ENCODE measurements at places on chromosomes 7 and 10.

- DNase-seq: no peak
Measured at GRCh38 chr7:87918740-87919139, 15.3 kb upstream of the ADAM22 start.

DNA sequence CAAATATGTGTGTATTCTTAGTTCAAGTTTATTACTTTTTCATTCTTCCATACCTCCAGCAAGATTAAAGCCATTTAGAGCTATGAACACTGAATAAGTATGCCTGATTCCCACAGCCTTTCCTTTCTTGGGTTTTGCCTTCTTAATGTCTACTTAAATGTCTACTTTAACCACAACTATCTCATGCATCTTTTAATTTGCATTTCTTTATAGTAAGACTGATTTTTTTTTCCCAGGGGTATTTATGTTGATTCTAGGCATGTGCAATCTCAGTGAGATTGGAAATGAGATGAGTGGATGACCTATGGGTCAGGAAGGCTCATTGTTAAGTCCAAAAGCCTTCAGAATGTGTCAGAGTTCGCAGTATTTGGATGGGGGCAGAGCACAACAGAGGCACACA is 3.6 kb downstream of the PCBD1 start:
- DNase-seq: no peak

- no peak for DNase-seq
Measured at GRCh38 chr7:120060281-120060680, 212.7 kb upstream of the KCND2 start.

DNA sequence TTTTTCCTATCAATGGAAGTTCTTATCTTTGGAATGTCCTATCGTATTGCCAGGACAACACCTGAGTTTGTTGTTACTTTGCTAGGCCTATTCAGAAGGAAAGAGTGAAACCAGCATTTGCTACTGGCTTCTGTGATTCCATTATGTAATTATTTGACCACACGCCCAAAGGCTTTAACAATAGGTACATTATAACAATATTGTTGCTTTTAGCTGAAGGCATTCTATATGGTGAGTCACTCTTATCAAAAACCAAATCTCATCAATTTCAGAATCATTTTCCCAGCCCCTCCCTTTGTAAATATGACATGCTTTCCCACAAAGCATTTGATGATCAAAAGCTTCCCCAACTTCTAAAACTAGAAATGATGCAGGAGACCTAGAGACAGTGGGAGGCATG is 294.4 kb upstream of the NEBL start:
- DNase-seq: no peak

DNA sequence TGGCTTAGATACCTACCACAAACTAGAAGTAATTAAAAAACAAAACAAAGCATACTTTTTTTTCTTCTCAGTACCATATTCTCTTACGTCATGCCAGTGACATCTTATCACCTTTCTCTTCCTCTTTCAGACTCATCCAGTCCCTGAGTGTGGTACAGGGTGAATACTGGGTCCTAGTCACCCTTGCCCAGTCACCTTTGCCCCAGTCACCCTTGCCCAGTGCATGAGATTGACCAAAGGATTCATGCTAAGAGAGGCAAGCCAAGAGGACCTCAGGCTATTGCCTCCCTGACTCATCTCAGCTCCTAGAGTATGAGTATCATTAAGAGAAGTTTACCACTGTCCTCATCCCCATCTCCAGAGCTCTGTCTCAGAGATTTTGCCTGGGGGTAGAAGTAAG is 10.0 kb upstream of the TSPAN12 start:
- DNase-seq: no peak

DNA sequence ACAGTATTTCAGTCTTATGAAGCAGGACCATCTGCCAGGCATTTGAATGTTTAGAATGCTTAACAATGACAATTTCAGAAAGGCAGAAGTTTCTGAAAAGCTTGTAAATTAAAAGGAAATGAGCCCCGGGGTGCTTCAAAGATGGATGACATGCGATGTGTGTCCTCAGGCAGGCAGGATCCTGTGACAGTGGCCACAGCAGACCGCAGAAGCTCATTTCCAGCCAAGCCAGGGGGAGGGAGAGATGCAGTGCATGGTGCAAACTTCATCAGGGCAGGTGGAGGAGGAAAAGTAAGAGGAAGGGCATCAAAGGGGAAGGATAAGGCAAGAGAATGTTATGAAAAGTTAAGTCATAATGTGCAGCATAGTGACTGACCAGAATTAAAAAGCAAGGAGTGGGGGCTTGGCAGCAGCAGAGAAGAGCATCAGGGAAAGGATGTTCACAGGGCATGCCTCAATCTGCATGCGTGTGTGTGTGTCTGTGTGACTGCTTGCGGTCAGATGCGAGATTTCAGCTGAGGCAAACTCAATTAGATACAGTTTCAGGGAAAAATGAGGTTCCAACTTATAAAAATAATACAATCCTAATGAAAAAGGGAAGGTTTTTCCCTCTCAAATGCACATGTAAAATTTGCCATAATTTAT is 173.7 kb downstream of the COBL start:
- DNase-seq: no peak

GRCh38 chr7:85018498-85018897 is 168.4 kb downstream of the SEMA3D start:
- DNase-seq: no peak

- no peak for DNase-seq
Measured at GRCh38 chr10:43680035-43680434, 31.4 kb upstream of the ZNF32 start.

- no peak for DNase-seq
Measured at GRCh38 chr10:3294919-3295581, 122.5 kb upstream of the PITRM1 start.

DNA sequence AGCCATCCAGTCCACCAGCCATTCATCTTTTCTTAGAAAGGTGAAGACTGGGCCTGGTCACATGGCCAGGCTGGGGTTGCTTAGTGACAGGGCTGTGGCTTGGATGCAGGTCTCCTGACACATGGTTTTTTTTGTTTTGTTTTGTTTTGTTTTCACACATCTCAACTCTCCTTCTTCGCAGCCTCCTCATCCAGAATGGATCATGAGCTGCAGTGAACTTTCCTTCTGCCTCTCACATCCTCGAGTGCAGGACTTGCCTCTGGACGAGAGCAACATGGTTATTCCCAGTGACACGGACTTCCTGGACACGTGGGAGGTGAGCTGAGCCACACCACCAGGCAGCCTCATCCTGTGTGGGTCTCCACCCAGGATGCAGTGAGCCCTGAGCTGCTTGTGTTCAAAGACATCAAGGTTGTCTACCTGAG is 9.5 kb downstream of the AKR1E2 start:
- no peak for DNase-seq

DNA sequence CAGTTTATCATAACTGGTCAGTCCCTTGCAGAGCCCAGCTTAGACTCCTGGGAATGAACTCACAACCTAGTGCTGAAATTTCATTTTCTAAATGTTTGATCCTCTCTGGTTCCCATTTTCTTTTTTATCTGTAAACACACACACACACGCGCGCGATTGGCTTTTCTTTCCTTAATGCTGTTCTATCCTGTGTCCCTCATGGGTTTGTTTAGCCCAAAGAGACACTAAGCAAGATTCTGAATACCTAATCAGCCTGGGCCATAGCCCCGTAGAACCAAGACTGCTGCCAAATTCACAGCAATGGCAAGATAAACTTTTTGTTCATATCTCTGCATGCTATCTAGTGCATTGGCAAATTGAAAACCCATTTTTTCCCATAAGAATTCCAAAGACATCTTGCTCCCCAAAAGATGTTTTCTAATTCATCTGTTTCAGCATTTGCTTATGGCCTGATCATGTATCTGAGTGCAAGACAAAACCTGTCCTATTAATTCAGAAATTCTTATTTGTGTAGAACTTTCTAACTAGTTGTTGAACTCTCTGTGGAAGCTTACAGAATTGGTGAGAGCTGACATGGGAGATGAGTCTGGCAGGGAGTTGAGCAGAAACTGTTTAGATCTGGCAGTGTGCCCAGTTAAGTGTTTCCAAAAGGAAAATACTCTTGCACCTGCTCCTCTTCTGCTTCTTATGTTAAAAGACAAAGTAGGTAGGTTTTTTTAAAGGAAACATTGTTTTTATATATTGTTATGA is 1.8 kb upstream of the IFIT1 start:
- no peak for DNase-seq

GRCh38 chr10:107614939-107615685 is 450.6 kb upstream of the SORCS1 start:
- DNase-seq: no peak

- DNase-seq: no peak
Measured at GRCh38 chr10:47071891-47072290, 160.7 kb downstream of the PTPN20 start.

DNA sequence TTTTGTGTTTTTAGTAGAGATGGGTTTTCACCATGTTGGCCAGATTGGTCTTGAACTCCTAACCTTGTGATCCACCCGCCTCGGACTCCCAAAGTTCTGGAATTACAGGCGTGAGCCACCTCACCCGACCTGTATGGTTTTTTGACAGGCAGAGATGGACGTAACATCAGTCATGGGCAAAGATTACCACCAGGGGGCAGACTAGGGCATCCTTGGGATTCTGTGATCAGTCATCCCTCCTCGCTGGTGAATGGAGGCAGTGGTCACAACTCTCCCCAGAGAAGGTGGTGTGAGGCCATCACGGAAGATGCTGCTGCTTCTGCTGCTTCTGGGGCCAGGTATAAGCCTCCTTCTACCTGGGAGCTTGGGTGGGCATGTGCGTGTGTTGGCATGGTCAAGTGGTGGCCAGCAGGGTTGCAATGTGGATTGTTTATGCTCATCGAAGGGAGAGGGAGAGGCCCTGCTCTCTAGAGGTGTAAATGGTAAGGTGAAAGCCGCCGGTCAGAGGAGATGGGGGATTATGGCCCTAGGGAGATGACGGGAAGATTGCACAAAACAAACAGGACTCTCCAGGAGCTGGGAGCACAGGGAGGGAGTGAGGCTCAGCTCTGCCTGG is 122.7 kb upstream of the PRSS1 start:
- peak; percentile 27 for DNase-seq

- no peak for DNase-seq
Measured at GRCh38 chr10:12606461-12606860, 257.1 kb downstream of the CAMK1D start.

DNA sequence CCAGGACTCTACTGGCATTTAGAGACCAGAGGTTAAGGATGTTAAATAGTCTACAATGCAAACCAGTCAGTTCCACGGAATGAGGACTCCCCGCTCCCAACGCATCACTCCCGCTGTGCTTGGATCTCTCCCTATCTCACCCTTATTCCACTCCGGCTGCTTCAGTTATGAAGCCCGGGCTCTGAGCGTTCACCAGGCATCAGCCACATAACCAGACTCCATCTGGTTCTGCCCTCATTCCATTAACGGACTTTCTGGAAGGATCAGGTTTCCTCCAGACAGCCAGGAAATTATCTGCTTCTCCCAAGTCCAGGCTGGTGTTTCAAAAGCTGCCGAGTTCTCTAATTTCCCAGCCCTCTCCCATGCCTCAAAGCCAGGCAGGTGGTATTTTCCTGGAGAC is 499.3 kb downstream of the GLRX3 start:
- DNase-seq: peak; percentile 26

GRCh38 chr7:11130012-11130411 is 156.3 kb downstream of the PHF14 start:
- DNase-seq: no peak

- DNase-seq: no peak
Measured at GRCh38 chr7:1590476-1590875, 20.6 kb upstream of the PSMG3 start.

DNA sequence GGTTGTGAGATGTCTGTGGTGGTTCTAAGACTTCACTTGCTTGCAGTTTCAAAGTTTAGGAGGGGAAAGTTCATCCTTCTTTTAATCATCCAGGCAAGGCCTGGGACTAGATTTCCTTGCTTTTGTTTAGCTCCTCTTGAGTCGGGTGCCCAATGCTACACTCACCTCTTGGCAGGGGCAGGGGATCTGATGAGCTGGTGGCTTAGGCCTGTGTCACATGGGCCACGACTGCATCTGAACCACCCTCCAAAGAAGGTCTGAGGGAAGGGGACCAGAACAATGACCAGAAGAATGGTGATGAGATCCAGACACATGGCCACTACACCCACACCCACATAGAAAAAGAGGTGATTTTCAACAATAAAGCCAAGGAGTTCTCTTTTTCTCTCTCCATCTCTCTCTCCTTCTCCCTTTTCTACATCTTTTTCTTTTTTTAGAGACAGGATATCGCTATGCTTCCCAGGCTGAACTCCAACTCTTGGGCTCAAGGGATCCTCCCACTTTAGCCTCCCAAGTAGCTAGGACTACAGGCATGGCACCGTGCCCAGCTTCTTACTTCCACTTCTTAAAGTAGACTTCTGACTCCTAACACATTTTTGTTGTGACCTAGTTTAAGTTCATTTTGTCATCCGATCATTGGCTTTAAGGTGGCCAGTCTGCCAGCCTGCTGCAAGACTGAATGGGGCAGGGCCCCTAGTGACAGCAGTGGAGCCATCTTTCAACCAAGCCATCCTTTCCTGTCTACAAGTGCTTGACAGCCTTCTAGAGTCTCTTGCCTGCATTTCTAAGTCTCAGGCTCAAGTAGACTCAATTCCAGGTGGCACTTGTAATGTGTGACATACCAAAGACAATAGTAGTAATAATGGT is 350.9 kb downstream of the RNLS start:
- no peak for DNase-seq

GRCh38 chr7:80505900-80506500 is 5.9 kb downstream of the GNAT3 start:
- DNase-seq: no peak

DNA sequence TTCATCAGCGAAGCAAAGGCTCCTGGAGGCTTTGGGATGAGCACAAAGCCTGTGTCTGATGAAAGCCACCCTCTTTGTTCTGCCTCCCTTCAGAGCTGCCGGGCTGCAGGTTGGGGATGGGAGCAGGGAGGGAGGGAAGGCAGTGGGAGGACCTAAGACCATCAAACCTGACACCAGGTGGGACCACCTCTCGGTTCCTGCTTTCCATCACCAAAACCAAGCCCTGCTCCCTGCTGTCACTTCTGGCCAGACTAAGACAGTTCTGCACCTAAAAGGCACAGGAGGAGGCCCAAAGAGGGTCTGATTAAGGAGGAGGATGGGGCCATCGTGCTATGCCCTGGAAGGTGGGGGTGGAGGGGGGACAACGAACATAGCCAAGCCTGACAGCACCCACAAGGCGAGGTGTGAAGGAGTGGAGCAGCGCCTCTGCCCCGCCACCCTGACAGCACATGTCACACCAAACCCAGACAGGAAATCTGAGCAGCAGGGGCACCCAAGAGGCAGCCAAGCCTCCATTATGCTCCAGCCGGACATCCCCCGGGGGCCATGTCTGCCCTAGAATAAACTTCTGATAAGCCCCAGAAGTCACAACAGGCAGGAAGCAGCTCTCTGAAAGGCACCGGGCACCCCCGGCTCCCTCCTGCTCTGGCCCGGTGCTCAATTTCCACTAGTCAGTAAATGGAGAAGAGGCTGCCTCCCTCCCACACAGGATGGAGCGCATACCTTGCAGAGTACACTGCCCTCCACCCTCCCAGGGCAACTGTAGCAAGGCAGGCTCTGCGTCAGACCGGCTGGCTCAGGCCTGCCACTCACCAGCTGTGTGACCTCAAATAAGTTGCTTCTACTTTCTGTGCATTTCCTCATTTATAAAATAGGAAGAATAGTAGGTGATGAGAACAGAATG is 48.9 kb downstream of the DLG5 start:
- peak; percentile 79 for DNase-seq
